Omental fat pad (tissue), 4 donors: ENCODE measurements at places on chromosomes 4 and X. TPM values are rescaled to one million over a fixed set of nuclear protein-coding genes. Genes with fewer than 3 reads are reported as not detected.

The SCARB2 gene
- 106 TPM for total RNA-seq

The PRDX4 gene
- total RNA-seq, result 106 TPM

The GLRB gene
- total RNA-seq, result 2.6 TPM

The CAPN6 gene
- 0.47 TPM for total RNA-seq

The SOX3 gene
- total RNA-seq, result not detected

The SCFD2 gene
- 27.1 TPM for total RNA-seq

The GASK1B gene
- total RNA-seq, result 94.2 TPM

The TSPAN7 gene
- total RNA-seq, result 61.2 TPM

The HNRNPH2 gene
- total RNA-seq, result 60.8 TPM

The TEX11 gene
- total RNA-seq, result not detected

The MAGEE2 gene
- not detected for total RNA-seq

The FGFR3 gene
- 2.8 TPM for total RNA-seq

The SPINK2 gene
- total RNA-seq, result 5.7 TPM

The HPGDS gene
- 2.8 TPM for total RNA-seq

The CENPI gene
- total RNA-seq, result 1.2 TPM

The P2RY8 gene
- total RNA-seq, result 5.5 TPM

The JAKMIP1 gene
- not detected for total RNA-seq

The DIAPH2 gene
- 36.6 TPM for total RNA-seq

The FAM47A gene
- total RNA-seq, result not detected

The NIPAL1 gene
- total RNA-seq, result 6.5 TPM

The SHROOM4 gene
- total RNA-seq, result 6.3 TPM

The SERTM2 gene
- total RNA-seq, result not detected

The SPARCL1 gene
- 507 TPM for total RNA-seq

The AWAT2 gene
- not detected for total RNA-seq

The INTU gene
- 19.3 TPM for total RNA-seq

The ENPEP gene
- total RNA-seq, result 10.9 TPM

The XPNPEP2 gene
- 7.8 TPM for total RNA-seq

The TGIF2LX gene
- not detected for total RNA-seq

The PSAPL1 gene
- 0.48 TPM for total RNA-seq

The UVSSA gene
- 14.8 TPM for total RNA-seq

The OPRPN gene
- not detected for total RNA-seq
